ENCODE measurements at places on chromosomes 4 and X.

- no peak for DNase-seq
These were observed 169.9 kb downstream of the SLIT2 start for GRCh38 chr4:20421603-20421985.

DNA sequence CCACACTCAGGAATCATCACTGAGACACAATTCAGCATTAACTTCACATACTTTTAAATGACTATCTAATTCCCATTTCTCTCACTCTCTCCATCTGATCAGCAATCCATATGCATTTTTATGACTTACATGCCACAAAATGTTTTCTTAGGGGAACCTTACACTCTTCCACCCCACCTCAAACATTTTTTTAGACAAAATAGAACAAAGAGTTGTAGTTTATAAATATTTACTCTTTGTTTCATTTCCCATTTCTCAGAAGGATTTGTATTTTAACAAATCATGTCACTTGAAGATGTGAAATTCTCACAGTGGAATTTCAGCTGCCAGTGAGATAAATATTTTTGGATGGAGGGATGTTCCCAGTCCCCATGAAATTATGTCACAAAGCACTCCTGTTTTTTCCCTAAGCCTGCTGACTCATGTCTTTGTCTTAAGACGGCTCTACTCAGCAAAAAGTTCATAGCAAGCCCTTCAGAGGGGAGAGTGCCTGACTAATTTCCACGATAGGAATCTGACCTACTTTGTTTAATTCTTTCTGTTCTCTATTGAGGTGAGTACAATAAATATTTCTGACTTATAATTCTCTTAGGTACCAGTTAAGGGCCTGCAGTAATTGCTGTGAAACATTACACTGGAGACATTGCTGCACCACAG, 257.7 kb downstream of the THOC2 start:
- DNase-seq = no peak

- no peak for DNase-seq
These were observed 71.2 kb downstream of the MSX1 start for GRCh38 chr4:4930677-4931076.

DNA sequence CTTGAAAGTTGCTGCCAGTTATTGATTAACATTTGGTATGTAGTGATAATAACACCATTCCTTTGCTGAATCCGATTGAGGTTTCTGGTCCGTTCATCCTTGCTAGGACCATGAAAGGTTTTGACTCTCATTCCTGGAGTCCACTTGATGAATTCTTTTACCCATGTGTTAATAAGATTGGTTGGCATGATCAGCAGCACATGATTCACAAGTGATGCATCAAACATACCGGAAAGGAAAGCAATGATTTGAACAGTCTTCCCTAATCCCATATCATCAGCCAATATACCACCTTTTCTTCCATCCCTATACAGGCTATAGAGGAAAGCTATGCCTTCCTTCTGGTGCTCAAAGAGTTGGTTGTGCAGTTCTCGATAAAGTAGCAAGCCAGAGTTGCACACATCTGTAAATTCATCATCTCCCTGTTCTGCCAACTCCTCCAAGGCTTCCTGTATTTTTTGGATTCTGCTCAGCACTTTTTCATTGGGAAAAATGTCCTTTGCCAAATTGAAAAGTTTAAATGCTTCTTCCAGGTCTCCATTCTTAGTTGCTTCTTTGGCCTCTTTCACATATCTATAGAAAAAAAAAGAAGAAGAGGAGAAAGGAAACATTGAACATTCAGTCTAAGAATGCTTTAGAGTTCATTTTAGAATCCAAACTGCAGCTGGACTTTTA, 26.7 kb downstream of the PIN4 start:
- DNase-seq = no peak

- no peak for DNase-seq
These were observed 151.1 kb upstream of the TBC1D9 start for GRCh38 chr4:140906993-140907962.

DNA sequence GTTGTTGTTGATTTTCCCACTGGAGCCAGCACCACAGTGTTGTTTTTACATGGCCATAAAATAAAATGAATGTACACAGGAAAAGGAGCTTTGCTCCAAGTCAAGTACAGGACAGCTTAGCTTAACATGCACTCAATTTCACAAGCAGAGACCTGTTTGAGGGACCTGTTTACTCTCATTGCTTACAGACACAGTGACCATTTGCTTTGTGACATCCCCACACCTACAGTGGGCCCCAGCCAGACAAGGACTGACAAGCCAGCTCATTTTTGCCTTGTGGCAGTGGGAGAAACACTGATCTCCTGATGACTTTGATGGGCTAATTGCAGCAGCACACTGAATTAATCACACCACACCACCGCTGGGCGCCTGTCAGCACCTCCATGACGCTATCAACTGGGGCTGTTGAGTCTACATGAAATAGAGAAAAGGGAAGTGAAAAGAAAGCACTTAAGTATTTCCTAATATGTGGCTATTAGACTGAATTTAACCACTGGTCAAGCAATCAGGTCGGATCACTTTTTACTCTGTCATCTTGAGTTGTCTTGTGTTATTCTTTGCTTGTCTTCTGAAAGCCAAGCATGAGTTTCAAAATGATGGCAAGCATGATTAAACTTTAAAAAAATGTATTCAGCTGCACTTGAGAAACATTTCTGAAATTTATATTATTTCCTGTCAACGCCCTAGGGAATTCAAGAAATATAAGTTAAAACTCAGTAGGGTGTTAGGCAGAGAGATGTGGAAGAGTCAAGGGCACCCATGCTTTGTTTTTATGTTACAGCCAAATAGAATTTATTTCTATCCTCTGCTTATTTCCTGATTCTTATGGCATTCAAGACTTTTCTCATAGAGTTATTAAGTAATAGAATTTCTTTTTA, 557.7 kb downstream of the RAB28 start:
- DNase-seq = no peak

DNA sequence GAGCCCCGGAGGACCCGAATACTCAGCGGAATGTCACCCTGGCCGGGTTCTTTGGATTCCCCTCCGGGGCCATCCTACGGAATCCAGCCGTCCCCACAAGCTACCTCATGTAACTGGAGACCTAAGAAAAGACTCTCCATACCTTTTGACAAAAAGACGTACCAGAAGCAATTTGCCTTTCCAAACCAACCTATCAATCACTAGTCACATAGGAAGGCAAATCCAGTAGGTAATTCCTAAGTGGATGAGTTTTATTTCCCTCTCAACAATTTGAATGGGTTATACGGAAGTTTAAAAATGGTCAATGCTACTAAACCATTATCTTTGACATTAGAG, 16.8 kb downstream of the POU4F2 start:
- DNase-seq = no peak

Data from activated CD8-positive, alpha-beta memory T cell treated with anti-CD3 and anti-CD28 coated beads for 48 hours (primary cell).